ENCODE measurements at places on chromosomes 2 and 18. TPM values are rescaled to one million over a fixed set of nuclear protein-coding genes. Genes with fewer than 3 reads are reported as not detected.

DNA sequence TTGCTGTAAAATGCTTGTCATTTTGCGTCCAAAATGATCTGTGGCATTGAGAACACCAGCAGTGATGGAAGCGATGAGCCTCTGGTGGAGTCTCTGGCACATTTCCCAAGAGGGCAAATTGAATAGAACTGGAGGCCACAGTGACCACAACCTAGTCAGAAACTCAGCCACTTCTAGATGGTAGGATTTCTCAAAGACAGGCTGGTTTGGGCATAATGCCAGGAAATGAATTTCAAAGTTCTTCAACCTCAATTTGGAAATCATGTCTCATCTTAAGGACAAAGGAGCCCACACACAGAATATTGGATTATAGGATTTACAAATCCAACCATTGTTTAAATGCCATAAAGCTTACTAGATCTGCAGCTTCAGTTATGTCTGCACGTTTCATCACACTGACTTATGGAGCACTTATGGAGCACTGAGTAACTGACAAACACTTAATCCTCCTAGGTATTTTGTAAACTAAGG, 132.1 kb downstream of the COL6A3 start:
- H3K27me3 ChIP-seq, result peaks cover 12% of the 10 kb centered on the region
- no peak overlapping the region for H3K4me3 ChIP-seq
- H3K4me1 ChIP-seq, result no peaks in the 10 kb centered on the region
- no peak for DNase-seq
- no peaks in the 10 kb centered on the region for H3K36me3 ChIP-seq
- no peak overlapping the region for H3K27ac ChIP-seq

Gene GAL3ST2
- total RNA-seq, result 0.20 TPM

DNA sequence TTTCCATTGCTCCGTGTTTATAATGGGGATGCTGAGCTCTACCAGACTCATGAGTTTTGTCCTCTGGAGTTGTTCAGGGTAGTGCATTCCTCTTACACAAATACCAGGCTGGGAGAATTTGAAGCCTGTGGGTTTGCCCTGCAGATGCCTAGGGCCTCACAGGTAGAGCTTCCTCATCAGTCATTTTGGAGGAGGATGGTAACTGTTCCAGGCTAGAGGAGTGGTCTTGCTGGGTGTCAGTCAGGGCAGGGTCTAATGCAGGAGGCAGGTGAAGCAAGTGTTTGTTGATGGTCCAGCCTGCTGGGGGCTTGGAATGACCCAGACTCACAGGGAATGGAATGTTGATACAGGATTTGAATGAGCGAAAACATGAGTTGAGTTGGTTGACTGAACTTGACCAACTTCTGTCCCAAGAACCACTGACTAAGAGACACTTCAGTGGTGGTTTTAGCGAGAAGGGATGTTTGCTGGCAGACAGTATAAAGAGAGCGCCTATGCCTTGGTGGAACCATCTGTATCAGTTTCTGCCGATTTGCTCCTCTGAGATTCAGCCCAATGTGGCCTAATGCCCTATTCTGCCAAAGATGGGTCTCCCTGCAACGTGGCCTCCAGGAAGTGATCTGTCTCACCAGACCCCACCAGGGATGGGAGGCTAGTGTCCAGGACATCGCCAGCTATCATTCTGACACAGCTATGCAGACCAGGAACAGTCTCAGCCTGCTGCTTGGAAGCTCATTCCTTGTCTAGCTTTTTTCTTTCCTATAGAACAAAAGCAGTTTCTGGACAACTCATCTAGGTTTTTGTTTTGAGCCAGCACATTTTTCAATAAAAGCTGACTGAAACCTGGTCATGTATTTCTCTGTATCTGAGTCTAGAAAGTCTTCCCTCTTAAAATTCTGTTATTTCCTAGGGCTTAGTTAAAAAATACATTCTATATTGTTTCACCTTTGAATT, 9.3 kb downstream of the IL1R2 start:
- H3K27me3 ChIP-seq, result peaks cover 5% of the 10 kb centered on the region
- no peak overlapping the region for H3K4me3 ChIP-seq
- no peak for DNase-seq
- H3K27ac ChIP-seq, result peak overlapping the region; percentile 67
- peaks cover 35% of the 10 kb centered on the region for H3K4me1 ChIP-seq

DNA sequence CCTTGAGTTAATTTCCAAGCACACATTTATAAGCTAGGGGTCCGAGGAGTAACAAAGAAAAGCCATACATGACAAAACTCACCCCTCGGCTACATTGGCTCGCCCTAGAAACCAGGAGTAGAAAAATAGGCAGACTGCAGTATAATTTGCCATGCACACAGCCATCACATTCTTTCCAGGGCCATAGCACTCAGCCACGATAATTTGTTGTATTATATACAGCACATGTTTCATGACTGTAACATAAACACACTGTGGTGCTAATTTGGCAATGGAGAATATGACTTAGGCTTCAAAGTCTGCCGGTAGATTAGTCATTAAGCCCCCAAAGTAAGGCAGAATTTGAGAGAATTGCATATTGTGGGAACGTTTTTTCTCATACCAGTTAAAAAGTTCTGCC, 254.9 kb downstream of the ZNF521 start:
- DNase-seq, result no peak
- no peaks in the 10 kb centered on the region for H3K27me3 ChIP-seq
- no peak overlapping the region for H3K4me3 ChIP-seq
- no peaks in the 10 kb centered on the region for H3K36me3 ChIP-seq
- no peak overlapping the region for H3K27ac ChIP-seq

- no peak for DNase-seq
- H3K27ac ChIP-seq, result no peak overlapping the region
- H3K36me3 ChIP-seq, result no peaks in the 10 kb centered on the region
- no peaks in the 10 kb centered on the region for H3K27me3 ChIP-seq
- no peaks in the 10 kb centered on the region for H3K4me1 ChIP-seq
- no peak overlapping the region for H3K4me3 ChIP-seq
These were observed 182.8 kb upstream of the SESTD1 start for GRCh38 chr2:179447421-179447820.

- H3K27me3 ChIP-seq, result peaks cover 16% of the 10 kb centered on the region
- H3K27ac ChIP-seq, result no peak overlapping the region
- no peak for DNase-seq
- H3K36me3 ChIP-seq, result peaks cover 2% of the 10 kb centered on the region
These were observed 110.1 kb upstream of the FBXO11 start for GRCh38 chr2:48016225-48017019.

- no peak overlapping the region for H3K27ac ChIP-seq
- H3K4me3 ChIP-seq, result no peak overlapping the region
- no peaks in the 10 kb centered on the region for H3K36me3 ChIP-seq
- no peak for DNase-seq
These were observed 576.0 kb downstream of the LRP1B start for GRCh38 chr2:141554810-141555209.

Gene HNRNPLL
- total RNA-seq, result 106 TPM

DNA sequence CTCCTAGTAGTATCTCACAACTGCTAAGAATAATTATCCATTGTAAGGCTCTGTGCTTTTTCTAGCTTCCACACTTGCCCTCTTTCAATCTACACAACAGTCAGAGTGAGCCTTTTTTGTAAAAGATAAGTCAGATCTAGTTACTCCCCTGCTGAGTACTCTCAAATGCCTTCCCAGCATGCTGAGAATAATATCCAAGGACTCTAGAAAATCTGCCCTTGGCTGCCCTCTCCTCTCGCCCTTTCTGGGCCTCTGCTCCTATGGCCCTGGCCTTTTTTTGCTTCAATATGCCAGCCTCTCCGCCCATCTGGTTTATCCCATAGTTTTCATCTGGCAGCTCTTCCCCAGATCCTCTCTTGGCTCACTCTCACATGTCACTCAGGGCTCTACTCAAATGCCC, 455.9 kb upstream of the UBE2E3 start:
- DNase-seq, result no peak
- H3K4me3 ChIP-seq, result no peak overlapping the region
- no peaks in the 10 kb centered on the region for H3K27me3 ChIP-seq
- H3K27ac ChIP-seq, result no peak overlapping the region
- H3K36me3 ChIP-seq, result no peaks in the 10 kb centered on the region

DNA sequence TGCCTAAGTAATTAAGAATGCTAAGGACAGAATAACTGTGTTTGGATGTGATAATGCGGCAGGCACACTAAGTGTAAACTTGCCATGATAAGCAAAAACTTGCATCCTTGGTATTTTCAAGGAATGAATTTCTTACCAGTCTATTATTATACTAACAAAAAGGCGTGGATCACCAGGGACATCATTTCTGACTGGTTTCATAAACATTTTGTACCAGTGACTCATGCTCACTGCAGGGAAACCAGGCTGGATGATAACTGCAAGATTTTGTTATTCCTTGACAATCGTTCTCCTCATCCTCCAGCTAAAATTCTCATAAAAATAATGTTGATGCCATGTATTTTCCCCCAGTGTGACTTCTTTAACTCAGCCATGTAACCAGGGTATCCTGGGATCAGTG, 289.5 kb downstream of the CDCA7 start:
- H3K4me3 ChIP-seq, result no peak overlapping the region
- no peak overlapping the region for H3K27ac ChIP-seq
- H3K27me3 ChIP-seq, result peaks cover 15% of the 10 kb centered on the region
- DNase-seq, result no peak

DNA sequence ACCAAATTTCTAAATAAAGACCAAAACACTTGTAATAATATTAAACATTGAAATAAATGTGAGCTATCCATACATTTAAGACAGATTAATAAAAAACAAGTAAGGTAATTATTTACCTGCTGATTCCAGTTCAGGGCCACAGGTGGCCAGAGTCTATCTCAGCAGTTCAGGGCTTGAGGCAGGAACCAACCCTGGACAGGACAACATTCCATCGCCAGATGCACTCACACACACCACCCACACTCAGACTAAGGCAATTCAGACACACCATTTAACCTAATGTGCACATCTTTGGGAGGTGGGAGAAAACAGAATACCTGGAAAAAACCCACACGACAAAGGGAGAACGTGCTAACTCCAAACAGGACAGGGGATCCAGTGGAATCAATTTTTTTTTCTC, 14.1 kb upstream of the WDSUB1 start:
- DNase-seq, result no peak
- H3K4me1 ChIP-seq, result no peaks in the 10 kb centered on the region
- peaks cover 19% of the 10 kb centered on the region for H3K27me3 ChIP-seq
- no peak overlapping the region for H3K4me3 ChIP-seq
- peaks cover 3% of the 10 kb centered on the region for H3K36me3 ChIP-seq

DNA sequence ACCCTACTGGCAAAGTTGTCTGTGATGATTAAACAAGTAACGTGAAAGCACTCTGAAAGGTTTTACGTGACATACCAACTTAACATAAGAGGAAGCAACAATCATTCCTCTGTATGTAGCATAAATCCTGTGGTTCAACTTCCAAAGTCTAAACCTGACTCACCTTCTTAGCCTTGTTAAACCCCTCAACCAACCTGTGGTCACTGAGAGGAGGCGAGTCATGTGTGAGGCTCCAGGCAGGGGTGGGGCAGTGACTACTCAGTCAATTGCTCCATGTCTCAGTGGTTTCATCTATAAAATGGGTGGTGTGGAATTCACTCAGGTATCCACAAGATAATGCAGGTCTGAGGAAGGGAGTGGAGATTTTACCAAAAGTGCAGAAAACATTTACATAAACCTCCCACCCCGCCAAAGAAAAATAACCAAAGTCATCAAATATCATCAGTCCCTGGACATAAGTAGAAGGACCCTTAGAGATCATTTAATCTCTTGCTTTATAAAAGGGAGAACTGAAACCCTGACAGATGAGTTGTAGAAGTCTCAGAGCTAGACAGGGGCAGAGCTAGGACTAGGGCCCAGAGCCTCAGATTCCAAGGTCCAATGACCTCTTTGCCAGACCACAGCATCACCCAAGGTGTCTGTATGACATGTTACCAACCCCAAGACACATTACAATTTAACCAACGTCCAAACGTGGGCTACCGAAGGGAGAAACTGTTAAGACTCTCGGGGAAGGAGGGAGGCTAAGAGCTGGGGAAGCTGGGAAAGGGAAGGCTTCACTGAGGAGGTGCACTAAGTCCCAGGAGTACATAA, 3.7 kb upstream of the PCBP1 start:
- H3K4me3 ChIP-seq, result peak overlapping the region; percentile 51
- peaks cover 45% of the 10 kb centered on the region for H3K36me3 ChIP-seq
- H3K4me1 ChIP-seq, result peaks cover 62% of the 10 kb centered on the region
- DNase-seq, result peak; percentile 77

GRCh38 chr18:55268628-55269275, 309.5 kb upstream of the CCDC68 start:
- DNase-seq, result no peak
- no peaks in the 10 kb centered on the region for H3K27me3 ChIP-seq
- H3K4me3 ChIP-seq, result no peak overlapping the region
- H3K4me1 ChIP-seq, result peaks cover 6% of the 10 kb centered on the region

- peaks cover 49% of the 10 kb centered on the region for H3K27me3 ChIP-seq
- H3K4me3 ChIP-seq, result no peak overlapping the region
- peaks cover 3% of the 10 kb centered on the region for H3K4me1 ChIP-seq
- H3K36me3 ChIP-seq, result no peaks in the 10 kb centered on the region
These were observed 42.2 kb downstream of the CIB4 start for GRCh38 chr2:26598996-26599373.

GRCh38 chr2:208798698-208799097, 392.1 kb downstream of the PTH2R start:
- DNase-seq, result no peak
- H3K27me3 ChIP-seq, result no peaks in the 10 kb centered on the region
- H3K4me1 ChIP-seq, result no peaks in the 10 kb centered on the region
- H3K36me3 ChIP-seq, result no peaks in the 10 kb centered on the region

Gene VWA3B
- total RNA-seq, result not detected

DNA sequence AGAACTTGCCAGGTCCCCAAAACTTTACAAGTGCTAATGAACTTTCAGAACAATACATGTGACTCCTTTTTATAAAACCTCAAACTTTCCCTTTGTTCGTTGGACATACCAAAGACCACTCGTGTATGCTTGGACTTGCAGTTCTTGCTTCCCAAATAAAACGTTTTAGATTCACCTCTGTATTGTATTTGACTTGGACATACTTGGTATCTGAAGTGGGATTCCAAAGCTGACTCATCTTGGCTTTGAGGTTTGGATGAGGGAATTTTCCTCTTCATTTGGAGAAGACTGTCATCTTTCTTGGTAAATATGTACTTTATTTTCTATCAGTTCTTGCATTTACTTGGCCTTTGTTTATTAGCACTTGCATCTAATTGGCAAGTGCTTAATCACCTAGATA, 8.0 kb upstream of the CYB5A start:
- no peak for DNase-seq
- H3K27me3 ChIP-seq, result peaks cover 35% of the 10 kb centered on the region
- no peak overlapping the region for H3K4me3 ChIP-seq
- H3K36me3 ChIP-seq, result peaks cover 2% of the 10 kb centered on the region
- no peak overlapping the region for H3K27ac ChIP-seq

Gene COL4A3
- not detected for total RNA-seq

Gene TTC31
- total RNA-seq, result 39.4 TPM

GRCh38 chr18:23276451-23276850, 141.2 kb downstream of the CABLES1 start:
- H3K36me3 ChIP-seq, result peaks cover 13% of the 10 kb centered on the region
- DNase-seq, result no peak
- H3K27ac ChIP-seq, result no peak overlapping the region
- H3K4me1 ChIP-seq, result no peaks in the 10 kb centered on the region

- H3K4me1 ChIP-seq, result peaks cover 6% of the 10 kb centered on the region
- H3K36me3 ChIP-seq, result peaks cover 28% of the 10 kb centered on the region
- DNase-seq, result no peak
- no peaks in the 10 kb centered on the region for H3K27me3 ChIP-seq
These were observed 20.7 kb downstream of the USP34 start for GRCh38 chr2:61450144-61450543.

- H3K27me3 ChIP-seq, result no peaks in the 10 kb centered on the region
- H3K4me1 ChIP-seq, result no peaks in the 10 kb centered on the region
- no peak overlapping the region for H3K27ac ChIP-seq
These were observed 238.6 kb downstream of the SEPTIN10 start for GRCh38 chr2:109375131-109375561.

Gene RUFY4
- total RNA-seq, result 5.1 TPM

Gene RAD51AP2
- total RNA-seq, result not detected

GRCh38 chr2:161415034-161415986, 787 bp upstream of the TBR1 start:
- DNase-seq, result no peak
- peaks cover 45% of the 10 kb centered on the region for H3K4me1 ChIP-seq
- H3K27me3 ChIP-seq, result peaks cover 61% of the 10 kb centered on the region
